Mammary microvascular endothelial cell (primary cell): ENCODE measurements at places on chromosomes 2 and 18. TPM values are rescaled to one million over a fixed set of nuclear protein-coding genes. Genes with fewer than 3 reads are reported as not detected.

EPC2 gene
- total RNA-seq, result 10.3 and 15.1 TPM in 2 replicates

ADAM23 gene
- total RNA-seq, result 4.9 and 5.0 TPM in 2 replicates

CD8B gene
- not detected in 2 replicates for total RNA-seq

NEMP2 gene
- 2.0 and 3.1 TPM in 2 replicates for total RNA-seq

TMEM169 gene
- not detected in 2 replicates for total RNA-seq
